ENCODE measurements at places on chromosomes 2 and 18.

GRCh38 chr2:100293341-100294161 lies 28.8 kb downstream of the LONRF2 start:
- DNase-seq = no peak

DNA sequence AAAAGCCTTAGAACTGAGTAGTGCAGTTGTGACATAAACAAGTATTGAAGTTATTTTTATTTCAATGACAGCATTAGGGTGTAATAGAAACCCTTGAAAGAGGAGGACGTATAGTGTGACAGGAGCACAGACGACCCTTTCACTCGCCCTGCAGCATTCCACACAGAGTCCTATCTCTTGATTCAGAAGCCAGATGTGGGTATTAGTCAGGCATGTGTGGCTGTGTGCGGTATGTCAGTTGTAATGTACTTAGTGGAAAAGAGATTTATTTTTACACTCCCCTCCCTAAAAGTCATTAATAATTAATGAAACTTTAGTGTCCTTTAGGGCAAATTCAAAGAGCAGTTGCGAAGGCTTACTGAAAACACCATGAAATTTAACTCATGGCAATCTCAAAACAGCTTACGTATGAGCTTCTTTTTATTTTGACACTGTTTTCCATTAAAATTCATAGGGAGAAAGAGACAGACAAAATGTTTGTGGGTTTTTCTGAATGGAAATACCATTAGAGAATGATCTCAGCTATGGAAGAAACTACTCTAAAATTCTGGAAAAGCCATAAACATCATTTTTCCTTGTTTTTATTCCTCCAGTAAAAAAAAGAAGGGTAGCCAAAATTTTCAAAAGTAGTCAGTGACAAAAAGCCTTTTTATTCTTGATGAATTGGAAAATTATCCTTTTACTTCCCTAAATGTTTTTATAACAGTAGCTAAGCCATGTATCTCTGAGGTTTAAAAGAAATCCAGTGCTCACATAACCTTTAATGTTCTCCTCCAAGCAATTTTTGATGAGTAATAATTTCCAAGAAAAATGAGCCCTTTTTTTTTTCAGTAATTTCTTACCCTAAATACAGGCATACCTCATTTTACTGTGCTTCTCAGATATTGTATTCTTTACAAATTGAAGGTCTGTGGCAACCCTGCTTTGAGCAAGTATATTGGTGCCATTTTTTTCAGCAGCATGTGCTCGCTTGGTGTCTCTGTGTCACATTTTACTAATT lies 84.0 kb upstream of the DSEL start:
- no peak for DNase-seq

DNA sequence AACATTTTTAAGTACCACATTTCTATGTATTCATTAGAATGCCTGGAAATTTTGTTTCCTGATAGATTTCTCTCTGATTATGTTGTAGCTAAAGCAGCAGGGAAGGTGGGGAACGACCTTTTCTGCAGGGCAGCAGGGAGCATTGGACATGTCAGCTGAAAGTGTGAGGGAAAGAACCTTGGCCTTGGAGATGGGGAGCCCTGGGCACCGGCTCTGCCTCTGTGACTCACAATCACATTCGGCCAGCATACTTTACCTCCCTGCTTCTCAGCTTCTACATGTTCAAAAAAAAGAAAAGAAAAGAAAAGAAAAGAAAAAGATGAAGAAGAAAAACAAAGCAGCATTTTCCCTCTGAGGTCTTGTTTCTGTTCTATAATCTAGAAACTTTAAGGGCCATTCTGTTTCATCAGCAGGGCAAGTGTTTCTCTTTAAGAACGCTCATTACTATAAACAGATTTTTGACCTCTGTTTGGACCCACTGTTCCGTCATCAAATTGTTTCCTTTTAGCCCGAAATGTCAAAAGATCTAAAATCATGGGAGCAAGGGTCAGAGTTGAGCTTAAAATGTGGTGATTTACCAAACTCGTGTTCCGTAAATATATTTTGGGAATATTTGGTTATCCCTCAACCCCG lies 27.9 kb downstream of the SETBP1 start:
- no peak for DNase-seq

GRCh38 chr2:2706306-2706705 lies 375.2 kb upstream of the MYT1L start:
- no peak for DNase-seq

- DNase-seq = peak; percentile 44
Measured at GRCh38 chr2:85405201-85406059, 4.7 kb downstream of the CAPG start.

GRCh38 chr18:77164763-77165485 lies 32.3 kb upstream of the MBP start:
- DNase-seq = no peak

GRCh38 chr2:68715353-68716041 lies 19.1 kb upstream of the ARHGAP25 start:
- no peak for DNase-seq

- no peak for DNase-seq
Measured at GRCh38 chr18:53056064-53056463, 716.1 kb downstream of the DCC start.

DNA sequence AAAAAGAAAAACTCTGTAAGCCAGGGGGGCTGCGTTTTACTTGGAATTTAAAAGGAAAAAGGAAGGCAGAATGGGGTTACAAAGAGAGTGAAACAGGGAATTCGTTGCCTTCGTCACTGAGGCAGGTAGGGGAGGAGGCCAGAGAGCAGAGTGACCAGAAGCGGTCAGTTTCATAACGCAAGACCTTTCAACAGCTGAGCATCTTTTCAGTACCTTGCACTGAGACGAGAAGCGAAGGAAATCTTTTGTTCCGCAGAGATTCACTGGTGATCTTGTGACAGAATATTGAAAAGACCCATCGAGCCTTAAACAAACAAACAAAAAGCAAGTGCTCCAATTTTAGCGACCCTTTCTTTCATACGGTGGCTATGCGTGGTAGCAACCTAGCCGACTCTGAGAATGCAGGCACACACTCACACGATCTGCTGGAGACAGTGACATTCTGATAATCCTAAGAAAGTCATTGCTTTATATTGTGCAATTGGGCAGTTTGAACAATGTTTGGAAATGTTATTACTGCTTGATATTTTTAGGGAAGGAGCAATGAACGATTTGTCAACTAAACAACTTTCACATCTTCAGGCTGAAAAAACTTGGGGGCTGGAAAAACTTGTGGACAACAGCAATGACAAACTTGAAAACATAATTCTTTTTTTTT lies 93.8 kb upstream of the ODC1 start:
- DNase-seq = no peak

DNA sequence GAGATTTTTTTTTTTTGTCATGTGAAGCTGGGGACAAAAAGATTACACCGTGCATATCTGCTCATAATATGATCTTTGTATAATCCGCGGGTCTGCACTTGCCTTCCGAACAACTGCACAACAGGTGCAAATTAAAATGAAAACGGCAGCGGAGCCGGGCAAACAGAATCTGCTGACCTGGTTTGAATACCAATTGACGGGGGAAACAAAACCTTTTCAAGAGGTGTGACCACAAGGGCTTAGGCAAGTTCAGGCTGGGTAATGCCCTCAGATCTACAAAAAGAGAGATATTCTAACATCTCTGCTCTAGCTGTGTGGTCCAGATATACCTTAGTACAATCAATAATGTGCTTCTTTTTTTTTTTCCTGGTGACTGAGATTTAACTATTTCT lies 88.5 kb downstream of the ZEB2 start:
- no peak for DNase-seq

- DNase-seq = no peak
Measured at GRCh38 chr18:75728621-75729020, 301.1 kb upstream of the SMIM21 start.

GRCh38 chr18:46565256-46565655 lies 91.8 kb downstream of the LOXHD1 start:
- no peak for DNase-seq

- DNase-seq = no peak
Measured at GRCh38 chr18:49021433-49022129, 70.8 kb upstream of the SMAD7 start.

- DNase-seq = no peak
Measured at GRCh38 chr2:40401896-40402295, 50.0 kb downstream of the SLC8A1 start.

- DNase-seq = no peak
Measured at GRCh38 chr2:220466251-220466691, 838.8 kb downstream of the SLC4A3 start.

GRCh38 chr2:24970483-24971285 lies 1.1 kb downstream of the DNAJC27 start:
- DNase-seq = no peak

GRCh38 chr2:49318531-49318930 lies 164.2 kb upstream of the FSHR start:
- DNase-seq = no peak

DNA sequence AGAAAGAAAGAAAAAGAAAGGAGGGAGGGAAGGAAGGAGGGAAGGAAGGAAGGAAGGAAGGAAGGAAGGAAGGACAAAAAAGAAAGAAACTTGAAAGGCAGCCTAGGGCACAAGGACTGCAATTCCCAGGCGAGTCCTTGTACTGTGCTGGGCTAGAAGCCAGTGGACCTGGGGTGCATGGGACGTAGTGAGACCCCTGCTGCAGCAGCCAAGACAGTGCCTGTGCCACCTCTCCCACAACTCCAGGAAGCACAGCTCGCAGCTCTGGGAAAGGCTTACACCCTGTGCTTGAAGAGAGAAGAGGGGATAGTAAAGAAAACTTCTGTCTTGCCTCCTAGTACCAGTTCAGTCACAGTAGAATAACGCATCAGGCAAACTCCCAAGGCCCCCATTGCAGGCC lies 227.9 kb upstream of the CDH7 start:
- DNase-seq = no peak

DNA sequence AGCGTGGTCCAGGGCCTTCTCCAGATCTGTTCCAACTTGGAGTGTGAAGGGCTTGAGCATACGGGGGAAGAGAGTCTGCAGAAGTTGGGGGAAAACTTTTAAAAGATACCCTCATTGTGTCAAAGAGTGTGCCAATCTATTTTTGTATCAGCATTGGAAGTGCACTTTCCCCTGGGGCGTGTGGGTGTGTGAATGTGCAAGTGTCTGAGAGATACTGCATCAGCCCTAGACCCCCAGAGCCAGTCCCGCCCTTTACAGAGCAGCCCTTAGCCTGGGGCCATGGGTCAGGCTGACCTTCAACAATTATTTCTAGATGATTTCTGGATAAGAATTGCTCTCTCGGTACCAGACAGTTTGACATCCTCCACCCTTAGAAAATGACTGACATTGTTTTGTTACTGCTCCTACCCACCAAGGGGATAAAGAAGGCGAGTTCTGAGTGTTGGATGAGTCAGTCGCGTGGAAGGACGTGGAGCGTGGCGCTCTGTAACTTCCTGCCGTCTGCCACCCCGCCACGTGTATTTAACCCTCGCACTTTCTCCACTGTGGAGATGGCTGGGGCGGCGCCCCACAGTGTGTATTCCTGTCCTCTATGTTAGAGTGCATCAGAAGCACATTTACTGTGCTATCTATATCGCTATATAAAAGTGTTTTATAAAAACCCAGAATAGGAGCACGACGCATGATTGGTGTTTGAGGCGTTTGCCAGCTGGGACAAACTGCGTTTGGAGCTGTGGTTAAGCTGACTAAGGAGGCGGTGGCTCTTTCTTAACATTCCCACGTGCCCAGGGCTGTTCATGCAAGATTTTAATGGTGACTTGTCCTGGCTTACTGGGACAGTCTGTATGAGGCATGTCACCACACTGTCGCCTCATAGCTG lies 122.6 kb downstream of the CABLES1 start:
- DNase-seq = no peak

- no peak for DNase-seq
Measured at GRCh38 chr2:82128051-82128450, 1823.5 kb upstream of the LRRTM1 start.

DNA sequence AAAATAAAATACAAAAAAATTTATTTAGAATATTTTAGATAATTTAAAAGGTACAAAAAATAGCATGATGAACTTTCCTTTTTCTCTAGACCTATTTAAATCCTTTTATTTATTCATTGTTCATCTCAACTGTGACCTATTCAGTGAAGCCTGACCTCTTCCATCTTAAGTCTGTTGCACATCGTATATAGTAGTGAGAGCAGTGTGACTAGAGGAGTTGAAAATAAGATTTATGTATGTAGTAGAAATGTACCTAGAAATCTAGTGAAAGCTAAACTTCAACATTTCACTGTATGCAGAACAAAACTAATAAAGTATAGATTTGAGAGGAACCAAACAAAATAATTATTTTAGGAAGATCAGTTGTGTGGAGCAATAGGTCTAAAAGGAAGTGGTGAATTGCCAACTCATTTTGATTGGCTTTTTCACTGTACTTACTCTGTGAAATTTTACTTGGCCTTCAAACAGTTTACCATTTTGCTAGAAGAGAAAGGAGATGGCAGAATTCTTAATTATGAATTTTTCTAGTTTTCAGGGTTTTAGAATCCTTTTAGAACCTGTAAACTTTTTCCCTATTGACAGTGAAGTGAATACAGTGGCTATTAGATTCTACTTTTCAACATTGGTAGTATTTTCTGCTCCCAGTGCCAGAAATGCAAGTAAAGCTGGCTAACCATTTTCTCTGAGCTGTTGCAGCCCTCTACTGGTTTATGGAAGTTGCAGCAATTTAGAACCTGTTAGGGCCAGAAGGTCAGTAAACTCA lies 11.0 kb downstream of the ANKRD12 start:
- DNase-seq = peak; percentile 13

GRCh38 chr2:221555494-221555846 lies 16.6 kb downstream of the EPHA4 start:
- DNase-seq = no peak

- DNase-seq = no peak
Measured at GRCh38 chr2:128701418-128701817, 382.8 kb upstream of the HS6ST1 start.

DNA sequence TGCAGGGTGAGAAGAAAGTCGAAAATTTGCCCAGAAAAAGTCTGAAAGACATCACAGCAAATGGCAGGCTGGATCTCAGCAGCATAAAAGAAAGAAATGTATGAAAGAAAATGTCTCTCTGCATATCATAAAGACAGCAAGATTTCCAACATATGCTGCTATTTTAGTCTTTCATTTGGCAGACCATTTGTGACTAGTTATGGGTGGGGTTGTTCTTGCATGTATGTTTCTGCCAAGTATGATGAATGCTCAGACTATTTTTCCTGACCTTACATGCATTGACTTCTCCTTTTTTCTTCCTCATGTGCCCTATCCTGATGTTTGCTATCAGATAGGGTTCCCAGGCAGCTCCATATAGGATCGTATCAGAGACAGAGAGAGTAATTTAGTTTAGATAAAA lies 58.5 kb upstream of the PARD3B start:
- no peak for DNase-seq

GRCh38 chr2:36951574-36951973 lies 14.8 kb downstream of the STRN start:
- DNase-seq = no peak

GRCh38 chr2:27185331-27186026 lies 26.4 kb upstream of the ATRAID start:
- no peak for DNase-seq

All from activated CD8-positive, alpha-beta memory T cell treated with anti-CD3 and anti-CD28 coated beads for 4 hours (primary cell).